ENCODE measurements at places on chromosomes 13 and 19.
A peak's percentile ranks its signal among the peaks of the same experiment; 100 is the strongest.

GRCh38 chr13:113232208-113233003 lies 23.0 kb downstream of the CUL4A start:
- no peak for DNase-seq

DNA sequence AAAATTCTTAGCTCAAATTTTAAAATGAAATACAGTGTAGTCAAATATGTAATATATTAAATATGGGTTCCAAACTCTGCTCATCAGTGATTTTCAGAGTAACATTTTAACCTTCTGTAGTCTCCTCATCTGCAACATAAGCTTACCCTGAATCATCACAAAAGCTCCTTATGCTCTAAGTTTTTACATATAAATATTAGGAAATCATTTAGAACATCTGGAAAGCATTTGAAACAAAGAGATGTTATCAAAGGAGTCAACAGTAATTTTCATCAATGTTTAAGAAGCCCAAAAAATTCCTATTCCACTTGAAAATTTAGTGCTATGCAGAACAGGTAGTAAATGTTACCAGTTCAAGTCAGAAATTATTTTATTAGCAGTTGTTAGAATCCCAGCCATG lies 224.7 kb downstream of the DCT start:
- no peak for DNase-seq

GRCh38 chr13:20848203-20848602 lies 54.3 kb downstream of the XPO4 start:
- no peak for DNase-seq

DNA sequence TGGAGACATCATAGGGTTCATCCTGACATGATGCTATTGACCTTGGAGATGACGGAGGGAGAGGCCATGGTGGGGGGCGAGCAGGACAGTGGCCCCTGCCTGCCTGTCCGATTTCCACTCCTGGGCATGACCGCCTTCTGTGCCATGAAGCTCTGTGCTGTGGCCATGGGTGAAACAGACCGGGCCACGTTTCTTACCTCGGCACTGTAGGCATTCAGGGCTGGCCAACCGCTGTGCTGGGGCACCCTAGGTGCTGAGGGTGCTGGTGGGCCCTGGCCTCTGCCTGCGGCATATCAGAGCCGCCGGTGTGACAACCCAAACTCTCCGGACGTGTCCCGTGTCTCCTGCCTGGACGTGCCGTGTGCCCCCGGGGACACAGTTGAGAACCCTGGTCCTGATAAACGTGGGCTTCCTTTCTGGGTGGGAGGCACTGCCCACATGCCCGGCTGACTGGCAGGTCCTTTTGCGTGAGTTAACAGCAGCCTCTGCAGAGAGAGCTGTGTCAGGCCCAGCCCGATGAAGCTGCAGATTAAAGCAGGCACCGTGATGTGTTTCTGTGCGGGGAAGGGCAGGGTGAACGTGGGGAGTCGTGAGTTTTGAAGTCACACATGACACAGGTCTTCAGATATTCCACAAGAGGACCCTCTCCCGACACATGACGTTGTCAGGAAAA lies 46.5 kb downstream of the TMEM255B start:
- DNase-seq, result no peak

DNA sequence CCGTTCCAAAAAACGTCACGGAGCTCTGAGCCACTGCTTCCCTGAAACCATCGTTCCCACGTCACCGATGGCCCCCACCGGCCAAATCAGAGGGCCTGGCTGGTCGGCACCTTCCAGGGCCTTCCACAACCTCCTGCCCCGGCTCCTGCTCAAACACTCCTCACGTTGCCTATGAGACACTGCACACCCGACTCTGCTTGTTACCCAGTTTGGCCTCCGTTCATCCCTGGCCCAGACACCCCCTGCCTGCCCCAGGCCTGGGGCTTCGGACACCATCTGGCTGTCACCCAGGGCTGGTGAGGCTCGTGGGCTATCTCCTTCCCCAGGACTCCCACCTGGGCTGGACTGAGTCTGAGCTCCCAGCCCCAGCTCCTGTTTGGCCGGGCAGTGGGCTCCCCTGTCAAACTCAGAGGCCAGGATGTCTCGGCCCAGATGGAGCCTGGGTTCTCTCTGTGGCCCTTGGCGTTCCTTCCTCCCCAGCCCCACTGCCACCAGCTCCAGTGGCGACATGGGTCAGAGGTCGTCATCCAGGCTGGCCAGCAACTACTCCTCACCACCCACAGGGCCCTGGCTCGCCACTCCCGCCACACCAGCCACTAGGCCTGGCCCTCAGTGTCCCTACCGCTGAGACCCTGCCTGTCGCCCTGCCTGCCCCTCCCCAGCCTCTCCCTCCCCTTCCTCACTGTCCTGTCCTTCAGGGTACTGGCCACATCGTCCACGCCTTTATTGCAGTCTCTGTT lies 17.7 kb downstream of the CERS1 start:
- no peak for DNase-seq

DNA sequence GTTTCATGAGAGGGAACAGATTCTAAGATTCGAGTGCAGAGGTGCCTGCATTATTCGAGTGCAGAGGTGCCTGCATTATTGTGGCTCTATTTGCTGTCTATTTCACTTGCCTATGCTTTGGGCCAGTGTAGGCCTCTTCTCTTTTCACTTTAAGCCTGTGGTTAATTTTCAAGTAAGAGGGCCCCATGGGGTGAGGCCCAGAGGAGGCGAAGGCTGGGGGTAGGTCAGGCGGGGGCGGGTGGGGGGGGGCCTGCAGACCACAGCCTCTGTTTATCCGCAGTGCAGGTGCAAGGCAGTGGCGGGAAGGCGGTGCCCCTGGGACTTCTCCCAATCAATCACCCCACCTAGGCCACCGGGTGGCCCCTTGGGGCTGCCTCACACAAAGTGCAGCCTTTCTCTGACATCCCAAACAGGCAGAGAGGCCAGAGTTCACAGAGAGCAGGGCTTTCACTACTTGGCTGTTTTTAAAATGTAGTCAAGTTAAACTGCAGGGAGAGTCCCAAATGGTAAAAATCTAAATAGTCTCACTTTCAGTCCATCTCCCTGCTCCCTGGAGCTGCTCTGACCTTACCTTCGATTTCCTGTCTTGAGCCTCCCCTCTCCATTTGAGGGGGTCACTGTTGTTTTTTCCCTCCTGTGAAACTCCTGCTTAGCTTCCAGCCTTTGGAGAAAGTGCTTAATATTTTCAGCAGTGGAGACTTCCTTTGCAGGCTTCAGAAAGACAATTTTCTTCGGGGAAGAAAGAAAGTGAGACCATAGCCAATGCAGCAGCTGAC lies 249.0 kb downstream of the DLEU7 start:
- DNase-seq, result peak; percentile 52

GRCh38 chr19:6416658-6417405 lies 7.8 kb downstream of the KHSRP start:
- no peak for DNase-seq

DNA sequence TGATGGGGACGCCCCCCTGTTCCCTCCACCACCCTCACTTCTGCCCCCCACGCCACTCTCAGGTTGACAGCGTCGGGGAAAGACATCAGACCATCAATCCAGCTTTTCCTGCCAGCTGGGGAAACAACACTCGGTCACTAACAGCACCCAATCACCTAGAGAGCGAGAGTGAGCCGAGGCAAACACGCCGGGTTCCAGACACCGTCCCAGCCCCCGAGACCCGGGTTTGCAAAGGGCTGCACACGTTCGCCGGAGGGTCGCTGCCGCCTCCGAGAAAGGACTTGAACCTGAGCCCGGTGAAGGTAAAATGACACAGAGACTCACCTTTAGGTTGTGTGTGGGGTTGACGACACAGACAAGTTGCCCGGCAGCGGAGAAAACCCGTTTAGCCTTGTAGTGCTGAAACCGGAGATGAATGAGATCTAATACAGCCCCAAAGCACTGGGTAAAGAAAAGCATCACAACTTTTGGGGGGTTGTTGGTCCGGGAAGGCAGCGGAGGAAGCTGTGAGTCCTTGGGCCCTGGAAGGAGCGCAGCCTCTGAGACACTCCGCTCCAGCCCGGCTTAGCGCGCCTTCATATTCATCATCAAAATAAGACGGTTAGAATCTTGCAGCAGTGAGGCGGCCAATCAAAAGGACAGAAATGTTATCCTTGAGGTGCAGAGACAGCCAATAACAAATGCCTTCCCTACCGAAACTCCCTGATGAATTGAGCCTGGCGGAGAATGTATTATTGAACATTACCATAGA lies at the start of gene SIAH3:
TSS of gene SIAH3 (minus strand) at position 583 of the 751 bp plus-strand sequence. CDS start at position 459, 124 bp downstream.
- peak; percentile 35 for DNase-seq

GRCh38 chr13:113838711-113839201 lies 25.1 kb downstream of the GAS6 start:
- no peak for DNase-seq

Measured in stimulated activated CD4-positive, alpha-beta T cell treated with anti-CD3 and anti-CD28 coated beads, Interleukin-15, amount 100 ng/mL, for 24 hours (primary cell).